OCI-LY7 (cell line): ENCODE measurements at places on chromosomes 3 and 15. TPM values are rescaled to one million over a fixed set of nuclear protein-coding genes. Genes with fewer than 3 reads are reported as not detected.

GRCh38 chr3:27630885-27631284 lies 91.2 kb downstream of the EOMES start:
- no peak for DNase-seq

DNA sequence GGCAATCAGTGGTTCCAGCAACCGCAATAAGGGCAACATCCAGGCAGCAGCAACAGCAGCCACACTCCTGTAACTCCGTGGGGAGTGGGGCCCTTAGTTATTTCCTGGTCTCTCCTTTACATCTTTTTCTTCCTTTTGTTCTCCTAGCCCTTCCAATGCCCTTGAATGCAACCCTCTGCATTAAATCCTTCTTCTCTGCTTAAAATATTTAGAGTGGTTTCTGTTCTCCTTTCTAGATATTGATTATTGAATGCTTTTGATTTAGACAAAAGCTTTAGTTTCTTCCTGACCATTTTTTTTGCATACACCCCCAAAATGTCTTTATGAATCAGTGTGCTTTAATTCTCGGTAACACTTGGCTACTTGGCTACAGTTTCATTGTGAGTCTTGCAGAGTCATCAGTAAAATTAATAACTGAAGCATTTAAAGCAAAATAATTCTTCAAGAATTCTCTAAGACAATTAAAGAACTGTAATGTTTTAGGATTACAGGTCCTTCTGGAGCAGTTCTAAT lies 586.1 kb downstream of the MECOM start:
- DNase-seq, result no peak

The DNAH12 gene
- total RNA-seq, result 0.21 TPM in 1 of 2 replicates, not detected in the other

The TMEM266 gene
- total RNA-seq, result not detected in 2 replicates

GRCh38 chr15:77057685-77058084 lies 13.2 kb downstream of the TSPAN3 start:
- DNase-seq, result no peak

The RAB43 gene
- total RNA-seq, result 10.4 and 14.1 TPM in 2 replicates

- no peak for DNase-seq
Observed at GRCh38 chr3:195213639-195214315, 57.2 kb downstream of the XXYLT1 start.

DNA sequence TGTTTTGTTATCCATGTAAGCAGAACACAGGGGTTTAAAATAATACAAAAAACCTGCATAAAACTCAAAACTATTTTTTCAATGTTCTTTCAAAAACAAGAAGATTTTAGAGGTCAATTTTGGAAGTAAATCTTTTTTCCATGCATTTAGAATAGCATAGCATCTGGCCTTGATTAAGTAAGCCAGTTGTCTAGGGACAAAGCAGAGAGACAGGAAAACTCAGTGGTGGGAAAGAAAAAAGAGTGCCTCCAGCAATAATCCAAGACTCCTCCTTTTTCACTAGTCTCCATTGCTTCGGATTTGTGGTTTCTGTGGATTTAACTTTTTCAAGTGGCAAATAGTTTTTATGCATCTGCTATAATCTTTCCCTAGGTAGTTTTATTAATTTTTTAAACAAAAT lies 88.9 kb downstream of the SUCNR1 start:
- no peak for DNase-seq

The C3orf80 gene
- total RNA-seq, result not detected in 2 replicates

DNA sequence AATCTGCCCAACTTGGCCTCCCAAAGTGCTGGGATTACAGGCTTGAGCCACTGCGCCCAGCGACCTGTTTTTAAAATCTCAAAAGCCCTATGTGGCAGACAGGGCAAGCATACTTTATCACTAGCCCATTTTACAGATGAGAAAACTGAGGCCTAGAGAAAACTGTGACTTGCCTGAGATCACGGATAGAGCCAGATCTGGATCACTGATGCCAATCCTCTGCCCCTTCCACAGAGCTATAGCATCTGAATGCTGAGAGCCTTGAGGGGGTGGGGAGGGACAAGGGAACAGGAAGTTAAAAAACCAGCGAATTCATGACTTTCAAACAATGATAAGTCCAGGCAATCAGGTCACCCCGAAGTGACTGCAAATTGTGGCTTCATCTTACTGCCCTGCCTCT lies 7.3 kb downstream of the ANKRD63 start:
- no peak for DNase-seq

- DNase-seq, result no peak
Observed at GRCh38 chr15:40250304-40250656, 11.4 kb downstream of the PAK6 start.

GRCh38 chr3:144109944-144110343 lies 138.3 kb downstream of the DIPK2A start:
- no peak for DNase-seq

GRCh38 chr15:55820043-55820442 lies 77.1 kb upstream of the PRTG start:
- no peak for DNase-seq

The GOLGA8H gene
- total RNA-seq, result 0.21 and 0.44 TPM in 2 replicates

DNA sequence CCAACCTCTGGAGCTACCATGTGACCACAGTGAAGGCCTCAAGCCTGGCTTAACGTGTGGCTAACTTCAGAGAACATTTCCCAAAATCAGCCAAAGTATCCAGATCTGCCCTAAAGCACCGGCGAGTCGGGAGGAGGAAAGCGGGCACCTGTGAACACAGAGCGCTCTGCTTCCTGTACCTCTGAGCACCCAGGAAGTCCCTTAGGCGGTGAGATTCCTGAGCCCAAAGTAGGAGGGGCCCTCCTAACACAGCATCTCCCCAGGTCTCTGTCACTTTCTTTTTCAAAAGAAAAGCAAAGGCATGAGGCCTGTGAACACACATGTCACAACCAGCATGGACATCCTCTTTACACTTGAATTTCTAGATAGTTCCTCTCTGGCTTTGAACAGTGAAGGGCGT lies 944 bp upstream of the EIF4E3 start:
- no peak for DNase-seq

DNA sequence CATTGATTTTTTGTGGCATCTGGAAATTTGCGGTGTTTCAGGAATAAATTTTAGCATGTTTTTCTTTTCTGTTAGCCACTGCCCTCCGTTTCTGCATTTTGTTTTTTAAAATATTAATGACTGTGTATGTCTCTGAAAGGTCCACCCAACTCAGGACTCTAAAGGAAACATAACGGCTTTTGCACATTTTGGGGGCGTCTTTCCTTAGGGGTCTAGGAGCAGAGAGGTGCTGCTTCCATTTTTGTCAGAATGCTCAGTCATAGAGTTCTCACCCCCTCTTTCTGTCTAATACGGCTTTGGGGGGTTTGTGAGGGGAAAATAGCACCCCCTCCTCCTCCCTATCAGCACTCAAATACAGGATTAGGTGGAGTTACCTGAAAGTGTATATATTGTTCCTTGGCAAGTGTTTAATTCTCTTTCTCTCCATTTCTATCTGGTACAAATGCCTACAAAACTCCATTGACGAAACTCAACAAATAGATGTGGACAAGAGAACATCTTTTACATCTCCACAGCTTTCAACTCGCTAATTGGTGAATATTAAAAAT lies 219.4 kb downstream of the MEIS2 start:
- DNase-seq, result no peak

DNA sequence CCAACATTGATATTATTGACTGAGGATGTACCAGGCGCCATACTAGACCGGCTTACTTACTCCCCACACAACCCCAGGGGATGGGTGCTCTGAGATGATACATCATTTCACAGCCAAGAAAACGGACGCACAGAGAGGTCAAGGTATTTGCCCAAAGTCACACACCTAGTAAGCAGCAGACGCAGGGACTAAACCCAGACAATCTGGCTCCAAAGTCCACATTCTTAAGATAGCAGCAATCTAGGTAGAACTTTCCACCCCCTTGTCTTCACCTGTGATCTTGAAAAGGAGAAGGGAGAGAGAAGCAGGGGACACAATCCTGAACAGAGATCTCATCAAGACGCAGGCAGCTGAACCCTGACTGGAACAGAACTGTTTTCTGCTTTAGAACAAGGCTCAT lies 200.6 kb downstream of the XXYLT1 start:
- no peak for DNase-seq

GRCh38 chr15:39094116-39094515 lies 486.8 kb upstream of the THBS1 start:
- DNase-seq, result no peak

The ATG3 gene
- 109 TPM in 2 replicates for total RNA-seq
